ENCODE measurements at places on chromosomes 7 and 10.

DNA sequence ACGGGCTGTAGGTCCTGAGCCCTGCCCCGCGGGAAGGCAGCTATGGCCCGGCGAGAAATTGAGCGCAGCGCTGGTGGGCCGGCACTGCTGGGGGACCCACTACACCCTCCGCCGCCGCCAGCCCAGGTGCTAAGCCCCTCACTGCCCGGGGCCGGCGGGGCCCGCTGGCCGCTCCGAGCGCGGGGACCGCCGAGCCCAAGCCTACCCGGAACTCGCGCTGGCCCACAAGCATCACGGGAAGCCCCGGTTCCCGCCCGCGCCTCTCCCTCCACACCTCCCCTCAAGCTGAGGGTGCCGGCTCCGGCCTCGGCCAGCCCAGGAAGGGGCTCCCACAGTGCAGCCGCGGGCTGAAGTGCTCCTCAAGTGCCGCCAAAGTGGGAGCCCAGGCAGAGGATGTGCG is 5.5 kb upstream of the CACUL1 start:
- DNase-seq, result no peak

DNA sequence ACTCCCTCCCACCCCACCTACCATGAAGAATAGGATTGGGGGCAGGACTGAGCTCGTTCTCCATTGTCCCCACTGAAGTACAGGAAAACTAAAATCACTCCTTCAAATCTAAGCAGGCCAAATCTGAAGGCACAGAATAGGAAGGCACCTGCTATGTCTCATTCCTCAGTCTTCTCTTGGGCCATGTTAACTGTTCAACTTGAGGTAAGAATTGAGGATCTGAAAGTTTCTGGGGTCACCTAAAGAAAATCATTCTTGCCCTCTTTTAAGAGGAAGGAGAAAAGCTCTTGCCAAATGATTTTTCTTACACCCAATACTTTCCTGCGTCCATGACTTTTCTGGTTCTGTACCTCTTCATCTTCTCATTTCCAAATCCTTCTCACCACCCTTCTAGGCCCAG is 4.9 kb downstream of the CPN1 start:
- DNase-seq, result no peak

- DNase-seq, result no peak
Measured at GRCh38 chr7:4066206-4066605, 615.9 kb upstream of the FOXK1 start.

GRCh38 chr10:119274519-119275045 is 67.2 kb downstream of the GRK5 start:
- DNase-seq, result no peak

DNA sequence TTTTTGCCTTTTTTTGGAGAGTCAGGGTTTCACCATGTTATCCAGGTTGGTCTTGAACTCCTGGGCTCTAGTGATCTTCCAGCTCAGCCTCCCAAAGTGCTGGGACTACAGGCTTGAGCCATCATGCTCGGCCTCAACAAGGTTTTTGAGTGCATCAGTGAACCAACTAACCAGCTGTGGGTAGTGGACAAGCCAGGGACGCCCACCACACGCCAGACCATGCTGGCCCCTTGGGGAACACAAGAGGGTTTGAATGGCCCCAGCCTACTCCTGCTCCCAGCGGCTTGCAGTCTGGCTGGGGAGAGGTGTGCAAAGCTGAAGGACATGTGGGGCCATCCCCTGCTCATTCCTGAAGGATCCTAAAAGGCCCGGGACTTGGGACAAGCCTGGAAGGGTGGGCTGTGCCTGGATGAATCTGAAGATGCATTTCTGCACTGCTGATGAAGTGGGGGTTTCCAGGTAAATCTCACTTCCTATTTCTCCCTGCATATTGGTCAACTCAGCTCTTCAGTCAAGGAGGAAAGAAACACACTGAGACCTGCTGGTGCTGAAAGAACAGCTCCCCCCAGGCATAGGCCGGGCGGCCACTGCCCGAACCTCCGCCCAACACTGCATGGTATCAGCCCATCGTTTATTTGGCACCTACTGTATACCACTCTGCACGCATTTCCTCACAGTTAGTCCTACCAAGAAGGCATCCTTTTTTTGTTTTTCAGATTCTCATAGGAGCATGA is 6.9 kb downstream of the MMD2 start:
- DNase-seq, result no peak

- no peak for DNase-seq
Measured at GRCh38 chr7:13411151-13411550, 578.3 kb downstream of the ETV1 start.

DNA sequence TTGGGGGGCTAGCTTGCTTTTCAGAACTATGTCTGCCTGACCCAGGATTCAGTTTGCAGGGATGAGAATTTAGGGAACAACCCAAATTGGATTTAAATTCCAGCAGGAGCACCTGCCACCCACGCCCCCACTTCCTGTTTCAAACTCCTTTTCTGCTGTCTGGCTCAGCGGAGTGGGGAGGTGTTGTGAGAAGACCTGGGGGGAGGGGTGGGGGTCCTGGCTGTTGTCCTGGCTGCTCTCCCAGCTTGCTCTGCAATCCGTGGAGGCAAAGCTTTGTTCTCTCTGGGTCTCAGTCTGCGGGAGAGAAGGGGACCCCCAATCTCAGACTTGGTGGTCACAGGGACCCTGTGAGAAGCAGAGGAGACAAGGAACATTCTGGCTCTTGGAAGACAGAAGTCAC is 799 bp downstream of the KCNK18 start:
- DNase-seq, result no peak

DNA sequence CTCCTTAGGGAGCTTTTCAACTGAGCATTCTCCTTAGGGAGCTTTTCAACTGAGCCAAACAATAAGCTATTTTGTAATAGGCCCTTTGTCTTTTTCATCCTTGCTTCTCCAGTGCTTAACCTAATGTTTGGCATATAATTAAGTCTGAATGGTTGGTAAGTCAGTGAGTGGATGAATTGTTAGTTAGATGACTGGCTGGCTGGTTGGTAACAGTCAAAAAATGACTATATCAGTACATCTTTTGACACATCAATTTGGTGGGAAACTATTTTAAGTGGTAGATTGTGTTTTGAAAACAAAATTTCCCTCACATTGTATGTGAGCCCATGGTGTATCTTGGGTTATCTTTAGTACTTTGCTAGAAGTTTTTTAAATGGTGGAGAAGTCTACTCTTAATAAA is 16.4 kb downstream of the ING3 start:
- no peak for DNase-seq

GRCh38 chr10:108791794-108792474 is 1131.4 kb downstream of the XPNPEP1 start:
- DNase-seq, result no peak

- no peak for DNase-seq
Measured at GRCh38 chr10:4067531-4067930, 282.5 kb upstream of the KLF6 start.

DNA sequence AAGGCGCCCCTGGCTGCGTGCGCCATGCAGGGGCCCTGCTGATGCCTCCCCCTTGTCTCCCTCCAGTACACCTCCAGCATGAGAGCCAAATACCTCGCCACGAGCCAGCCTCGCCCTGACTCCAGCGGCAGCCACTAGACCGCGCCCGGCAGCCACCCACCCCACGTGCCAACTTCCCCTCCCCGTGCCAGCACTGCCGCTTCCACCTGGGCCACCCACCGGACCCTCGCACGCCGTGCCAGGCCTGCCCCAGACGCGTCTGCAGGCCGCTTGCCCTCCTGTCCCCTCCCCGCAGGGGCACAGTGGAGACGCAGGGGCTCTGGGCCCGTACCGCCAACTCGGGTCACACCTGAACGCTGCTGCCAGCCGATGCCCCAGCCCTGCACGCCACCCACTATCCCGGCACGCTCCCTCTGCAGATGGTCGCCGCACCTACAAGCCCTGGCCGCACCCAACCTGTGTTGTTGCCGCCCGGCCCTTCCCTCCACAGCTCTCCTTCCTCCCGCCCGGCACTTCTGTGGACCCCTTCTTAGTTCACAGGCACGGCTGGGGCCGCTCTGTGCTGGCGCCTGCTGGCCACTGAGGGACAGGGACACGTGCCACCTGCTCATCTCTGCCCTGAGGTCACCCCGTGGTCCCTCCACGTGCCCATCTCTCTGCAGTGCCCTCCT is 26.3 kb upstream of the AMZ1 start:
- DNase-seq, result no peak

- no peak for DNase-seq
Measured at GRCh38 chr10:43000651-43001426, 76.0 kb upstream of the RET start.

DNA sequence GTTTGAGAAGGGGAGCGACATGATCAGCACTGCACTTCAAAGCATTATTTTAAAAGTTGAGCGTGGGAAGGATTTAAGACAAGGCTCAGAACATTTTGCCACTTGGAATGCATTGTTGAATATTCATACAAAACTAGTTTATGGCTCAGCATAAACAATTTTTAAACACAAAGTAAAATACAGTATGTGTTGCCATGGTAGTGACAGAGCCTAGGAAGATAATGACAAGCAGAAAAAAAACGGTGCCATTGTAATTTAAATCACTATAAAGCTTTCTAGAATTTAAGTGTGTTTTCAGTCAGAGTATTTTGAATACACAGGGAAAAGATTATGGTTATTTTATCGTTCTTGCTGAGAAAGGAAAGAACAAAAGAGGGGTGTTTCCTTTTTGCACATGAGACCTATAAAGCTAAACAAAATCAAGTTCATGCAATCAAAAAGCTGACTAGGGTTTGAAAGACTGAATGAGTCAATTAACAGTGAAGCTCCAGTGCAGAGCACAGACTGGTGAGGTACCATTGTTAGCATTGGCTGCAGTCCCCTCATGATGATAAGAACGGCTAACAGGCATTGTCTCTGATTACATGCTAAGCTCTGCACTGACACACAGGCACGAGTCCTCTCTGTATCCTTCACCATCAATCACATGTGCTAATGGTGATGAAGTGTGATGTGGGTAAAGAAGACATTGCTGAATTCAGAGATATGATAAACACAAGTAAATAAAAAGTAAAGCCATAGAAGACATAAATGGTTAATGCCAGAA is 181.9 kb upstream of the VSTM2A start:
- no peak for DNase-seq

GRCh38 chr10:94214481-94214893 is 148.3 kb downstream of the NOC3L start:
- no peak for DNase-seq

DNA sequence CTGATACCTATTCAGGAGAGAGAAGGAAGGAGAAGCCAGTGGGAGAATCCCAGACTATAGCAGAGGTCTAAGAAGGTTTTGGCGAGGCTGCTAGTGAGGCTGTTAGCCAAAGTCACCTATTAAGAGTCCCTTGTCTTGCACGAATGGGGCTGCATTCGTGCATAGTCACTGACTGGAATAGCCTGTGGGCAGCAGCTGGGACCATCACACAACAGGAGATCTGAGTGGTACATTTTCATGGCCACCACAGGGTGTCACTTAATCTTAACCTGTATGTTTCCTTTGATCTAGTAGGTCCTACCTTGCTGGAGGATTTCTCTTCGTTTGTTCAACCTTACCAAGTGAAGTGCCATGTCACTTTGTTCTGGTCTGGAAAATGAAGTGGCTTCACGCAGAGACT is 319.9 kb downstream of the BMPER start:
- DNase-seq, result no peak

- no peak for DNase-seq
Measured at GRCh38 chr7:155377838-155378579, 79.9 kb upstream of the EN2 start.

GRCh38 chr7:64630496-64630895 is 35.4 kb upstream of the ZNF107 start:
- DNase-seq, result no peak

DNA sequence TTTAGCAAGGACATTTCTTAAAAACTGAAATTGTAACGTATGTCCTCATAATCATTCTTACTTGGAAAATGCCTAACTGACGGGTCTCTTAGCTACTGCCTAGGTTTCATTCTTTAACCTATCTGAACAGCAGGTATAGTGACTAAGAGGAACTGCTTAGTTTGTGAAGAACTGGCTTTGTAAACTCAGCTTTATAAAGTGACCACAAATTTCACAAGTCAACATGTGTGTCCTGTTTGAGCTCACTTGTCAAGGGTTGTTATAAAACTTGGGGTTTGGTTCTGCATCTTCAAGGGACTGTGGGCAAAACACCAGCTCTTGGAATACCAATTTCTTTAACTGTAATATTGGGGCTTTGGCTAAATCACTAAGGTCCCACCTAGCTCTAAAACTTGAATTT is 32.2 kb downstream of the MRPS33 start:
- no peak for DNase-seq

GRCh38 chr7:50542132-50542531 is 23.1 kb downstream of the DDC start:
- no peak for DNase-seq

DNA sequence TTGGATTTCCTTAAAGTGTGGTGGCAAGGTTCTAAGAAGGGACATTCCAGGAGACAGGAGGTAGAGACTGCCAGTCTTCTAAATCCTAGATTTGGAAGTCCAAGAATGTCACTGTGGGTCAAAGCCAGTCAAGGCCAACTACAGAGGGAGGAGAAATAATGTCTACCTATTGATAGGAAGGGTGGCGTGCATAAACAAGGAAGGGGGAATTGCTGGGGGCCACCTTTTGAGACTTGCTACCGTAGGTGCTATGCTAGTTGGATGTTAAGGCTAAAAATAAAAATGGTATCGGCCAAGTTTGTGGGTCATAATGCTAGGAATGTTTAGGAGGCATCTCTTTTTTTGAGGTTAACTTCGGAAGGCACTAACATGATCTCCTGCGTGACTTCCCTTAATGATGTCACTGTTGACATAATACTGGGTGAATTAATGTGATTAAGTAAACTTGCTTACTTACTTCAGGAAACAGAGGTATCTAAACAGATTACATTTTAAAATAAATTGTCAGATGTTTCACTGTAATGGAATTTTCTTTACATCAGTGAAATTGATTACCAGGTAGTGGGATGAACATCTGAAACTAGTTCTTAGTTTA is 4.8 kb downstream of the BTRC start:
- no peak for DNase-seq

DNA sequence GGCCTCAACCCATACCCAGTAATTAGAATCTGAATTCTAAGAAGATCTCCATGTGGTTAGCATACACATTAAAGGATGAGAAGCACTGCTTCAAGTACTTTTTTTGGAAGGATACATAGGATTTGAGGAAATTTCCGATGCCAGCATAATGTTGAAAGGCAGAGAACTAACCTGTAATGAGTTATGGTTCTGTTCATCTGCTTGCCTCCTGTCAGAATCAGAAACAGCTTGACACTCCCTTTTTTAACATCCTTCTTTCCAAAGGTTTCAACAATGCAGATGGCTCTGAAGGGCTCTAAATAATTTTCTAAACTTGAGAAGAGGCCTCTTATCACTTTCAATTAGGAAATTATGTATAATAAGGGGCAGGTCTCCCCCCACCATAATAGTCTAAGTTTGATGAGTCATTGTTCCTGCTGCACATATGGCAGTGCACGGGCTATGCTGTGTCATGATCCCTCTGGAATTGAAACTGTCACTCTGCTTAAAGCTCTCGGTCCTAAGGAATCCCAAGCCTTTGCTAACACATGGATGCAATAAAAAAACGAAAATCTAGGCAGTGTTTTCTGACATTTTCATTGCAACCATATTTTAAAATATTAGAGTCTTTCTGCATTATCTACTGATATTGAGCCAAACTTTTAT is 291.2 kb upstream of the FZD1 start:
- no peak for DNase-seq

GRCh38 chr10:120583424-120584108 is 126.5 kb downstream of the PLPP4 start:
- no peak for DNase-seq

GRCh38 chr10:48470115-48470892 is 134.6 kb downstream of the ARHGAP22 start:
- no peak for DNase-seq

All from central memory CD4-positive, alpha-beta T cell (primary cell).